ENCODE measurements at places on chromosomes 6 and 20.

GRCh38 chr6:5665173-5665572, 341.6 kb downstream of the NRN1 start:
- no peak for DNase-seq

DNA sequence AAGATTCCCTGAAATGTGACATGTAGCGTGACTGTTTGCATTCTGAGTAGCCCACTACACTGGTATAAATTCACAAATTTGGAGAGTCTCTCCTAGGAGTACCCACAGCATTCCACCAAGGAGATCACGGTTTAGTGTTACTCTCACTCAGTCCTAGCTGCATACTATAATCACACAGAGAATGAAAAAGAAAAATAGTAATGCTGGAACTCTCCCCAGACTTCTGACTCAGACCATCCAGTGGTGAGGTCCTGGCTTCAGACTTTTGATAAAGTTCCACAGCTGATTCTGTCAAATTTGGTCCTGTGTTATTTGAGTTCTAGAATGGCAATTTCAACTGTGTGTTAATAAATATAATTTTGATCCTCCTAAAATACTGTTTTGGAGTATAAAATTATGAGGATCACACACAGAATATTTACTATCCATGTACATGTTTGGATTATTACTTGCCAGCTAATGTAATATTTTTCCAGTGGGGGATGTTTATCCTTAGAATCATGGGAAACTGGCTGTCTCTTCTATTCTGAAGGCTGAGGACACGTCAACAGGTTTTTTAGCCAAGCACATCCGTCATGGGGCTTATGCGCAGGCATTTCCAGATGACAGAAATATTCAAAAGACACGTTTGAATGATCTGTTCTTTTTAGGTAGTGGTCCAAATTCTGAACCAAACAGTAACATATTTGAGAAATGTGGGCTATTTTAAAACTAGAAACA, 5.1 kb upstream of the KIAA0408 start:
- peak; percentile 49 for DNase-seq

DNA sequence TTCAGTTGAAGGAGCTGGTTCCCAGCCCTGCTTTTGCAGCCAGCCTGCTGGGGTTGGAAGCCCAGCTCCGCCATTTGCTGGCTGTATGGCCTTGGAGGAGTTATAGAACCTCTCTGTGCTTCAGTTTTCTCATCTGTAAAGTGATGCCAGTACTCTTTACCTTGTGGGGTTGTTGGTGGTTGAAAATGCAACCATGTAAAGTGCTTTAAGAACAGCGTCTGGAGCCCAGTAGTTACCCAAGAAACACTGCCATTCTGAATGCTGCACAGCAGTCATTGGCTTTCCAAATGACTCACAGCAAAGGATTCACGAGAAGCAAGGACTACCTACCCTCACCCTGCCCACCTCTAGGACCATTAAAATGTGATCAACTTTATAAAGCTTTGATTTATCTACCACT, 154.4 kb downstream of the F13A1 start:
- no peak for DNase-seq

GRCh38 chr6:109242925-109243324, 139.3 kb downstream of the CD164 start:
- no peak for DNase-seq

- no peak for DNase-seq
Measured at GRCh38 chr6:137750297-137750696, 116.8 kb upstream of the TNFAIP3 start.

GRCh38 chr6:152748843-152749242, 1.8 kb upstream of the VIP start:
- DNase-seq, result peak; percentile 35

GRCh38 chr6:119791736-119792135, 442.2 kb upstream of the MAN1A1 start:
- DNase-seq, result no peak

GRCh38 chr6:146990284-146990683, 213.9 kb upstream of the STXBP5 start:
- no peak for DNase-seq

GRCh38 chr6:27374824-27375612, 13.5 kb upstream of the ZNF391 start:
- peak; percentile 87 for DNase-seq

DNA sequence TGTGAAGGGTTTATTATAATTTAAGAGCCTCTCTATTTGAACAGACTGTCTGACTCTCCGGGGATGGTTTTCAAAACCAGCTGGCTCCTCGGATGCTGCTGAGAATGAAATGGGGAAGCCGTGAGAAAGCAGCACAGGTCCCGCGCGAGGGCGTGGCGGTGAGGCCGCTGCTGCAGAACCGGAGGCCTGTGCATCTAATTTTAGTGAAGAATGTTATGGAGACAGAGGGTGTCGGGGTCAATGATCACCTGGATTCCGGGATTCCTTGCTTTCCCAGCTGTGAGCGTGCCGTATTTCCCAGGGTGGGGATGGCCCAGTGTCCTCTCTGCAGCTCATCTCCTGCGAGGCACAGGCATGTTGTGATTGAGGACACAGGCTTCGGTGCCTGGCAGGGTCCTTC, 348.0 kb downstream of the CDH4 start:
- DNase-seq, result no peak

DNA sequence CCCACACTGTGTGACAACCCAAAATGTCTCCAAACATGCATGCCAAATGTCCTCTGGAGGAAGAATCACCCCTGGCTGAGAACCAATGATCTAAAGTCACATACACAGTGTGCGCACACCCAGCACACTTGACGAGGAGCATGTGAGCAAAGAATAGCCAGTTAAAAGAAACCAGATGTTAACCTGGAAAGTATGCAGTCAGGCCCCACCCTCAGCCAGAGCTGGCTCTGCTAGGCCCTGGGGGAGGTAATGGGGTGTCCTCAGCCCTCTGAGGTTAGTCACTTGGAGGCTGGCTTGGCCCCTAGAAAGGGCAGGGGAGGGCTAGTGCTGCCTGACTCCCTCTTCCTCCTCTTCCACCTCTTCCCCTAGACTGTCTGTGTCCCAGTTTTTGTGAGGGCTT, 15.2 kb upstream of the GUCA1A start:
- no peak for DNase-seq

DNA sequence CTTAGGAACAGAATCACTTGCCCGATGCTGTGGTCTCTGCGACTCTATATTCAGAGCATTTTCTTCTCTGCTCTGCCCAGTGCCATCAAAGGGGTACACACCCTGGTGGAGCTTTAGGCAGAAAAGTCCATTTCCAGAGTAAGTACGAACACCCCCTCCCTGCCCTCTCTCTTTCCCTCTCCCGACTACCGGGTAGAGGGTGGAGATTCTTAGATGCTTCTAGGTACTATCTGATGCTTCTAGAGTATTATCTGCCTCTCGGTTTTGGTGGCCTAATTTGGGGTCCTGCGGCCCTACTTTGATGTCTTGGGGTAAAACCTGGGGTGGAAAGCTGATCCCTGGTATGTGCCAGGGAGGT, 245.4 kb upstream of the SOX4 start:
- no peak for DNase-seq

DNA sequence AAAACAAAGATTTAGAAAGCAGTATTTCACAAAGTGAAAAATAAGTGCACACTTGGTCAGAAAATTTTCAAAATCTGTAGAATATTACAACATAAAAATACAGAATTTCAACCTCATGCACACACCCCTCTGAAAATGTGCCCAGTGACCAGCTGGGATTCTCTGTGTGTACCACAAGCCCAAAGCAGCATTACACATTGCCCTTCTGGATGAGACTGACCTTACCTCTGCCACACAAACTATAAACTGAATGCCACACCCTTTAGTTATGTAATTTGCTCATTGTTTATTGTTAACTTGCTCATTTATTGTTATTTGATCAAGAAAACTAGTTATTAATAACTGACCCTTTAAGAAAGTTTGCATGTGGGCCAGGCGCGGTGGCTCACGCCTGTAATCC, 303.0 kb downstream of the FOXC1 start:
- DNase-seq, result no peak

- DNase-seq, result no peak
Measured at GRCh38 chr6:40856271-40856670, 182.8 kb downstream of the UNC5CL start.

DNA sequence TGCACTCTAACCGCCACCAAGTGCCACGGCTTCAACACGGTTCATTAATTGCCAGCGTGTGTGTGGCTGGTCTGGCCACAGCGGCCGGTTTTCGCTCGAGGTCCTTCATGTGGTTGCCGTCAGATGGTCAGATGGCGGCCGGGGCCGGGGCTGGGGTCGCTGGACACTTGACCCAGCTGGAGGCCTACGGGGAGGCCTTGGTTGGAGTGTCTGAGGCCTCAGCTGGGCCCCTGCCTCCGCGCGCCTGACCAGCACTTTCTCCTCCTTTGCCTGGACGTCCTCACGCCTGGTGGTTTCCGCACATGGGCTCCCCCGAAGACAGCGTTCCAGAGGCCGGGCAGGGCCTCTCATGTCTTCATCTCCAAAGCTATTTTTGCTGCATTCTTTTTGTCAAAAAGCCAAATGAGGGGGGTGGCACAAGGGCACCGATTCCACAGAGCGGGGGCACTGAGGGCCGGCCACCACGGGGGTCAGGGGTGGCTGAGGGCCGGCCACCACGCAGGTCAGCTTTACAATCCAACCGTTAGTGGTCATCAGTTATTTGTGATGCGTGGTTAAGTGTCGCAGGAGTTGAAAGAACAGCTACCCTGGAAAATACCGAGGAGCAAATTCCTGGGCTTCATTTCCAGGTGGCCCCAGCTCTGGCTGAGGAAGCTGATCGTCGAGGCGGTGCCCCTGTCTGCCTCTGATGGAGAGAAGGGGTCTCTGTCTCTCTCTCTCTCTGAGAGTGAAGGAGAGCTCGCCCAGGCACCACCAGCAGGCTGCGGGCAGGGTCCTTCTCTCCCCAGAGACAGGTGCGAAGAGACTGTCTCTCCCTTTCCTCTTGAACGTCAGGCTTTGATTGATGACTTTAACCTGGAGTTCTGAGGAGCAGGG, 50.5 kb upstream of the FRMD1 start:
- DNase-seq, result no peak

GRCh38 chr6:14770572-14770971, 475.3 kb upstream of the JARID2 start:
- DNase-seq, result no peak

DNA sequence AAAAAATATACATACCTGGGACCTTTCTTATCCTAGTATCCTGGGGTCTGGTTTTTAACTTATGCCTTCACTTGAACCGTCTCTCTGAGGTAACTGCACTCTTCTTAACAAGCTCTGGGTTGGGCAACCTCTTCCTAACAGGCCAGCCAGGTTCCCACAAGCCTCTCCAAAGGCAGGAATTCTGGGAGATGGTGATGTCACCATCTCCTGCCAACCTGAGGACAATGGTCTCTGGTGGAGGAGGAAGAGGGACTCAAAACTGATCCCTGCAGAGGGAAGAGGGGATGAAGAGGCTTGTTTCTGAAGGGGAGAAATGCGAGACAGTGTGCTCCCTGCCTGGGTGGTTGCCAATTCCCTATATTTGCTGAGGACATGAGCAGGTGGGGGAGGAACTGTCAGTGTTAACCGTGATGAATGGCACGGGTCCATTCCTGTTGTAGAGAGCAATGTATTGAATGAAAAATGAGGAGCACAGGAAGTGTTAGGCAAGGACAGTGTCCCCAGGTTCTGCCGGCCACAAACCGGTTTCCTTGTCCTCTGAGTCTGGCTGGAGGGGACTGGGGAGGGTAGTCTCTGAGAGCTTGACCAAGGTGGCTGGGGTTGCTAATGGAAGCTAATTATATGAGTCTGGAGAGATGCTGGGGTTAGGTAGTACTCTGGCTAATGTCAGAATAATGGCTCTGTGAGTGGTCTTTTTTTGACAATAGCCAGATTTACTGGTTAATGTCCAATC, 95.5 kb downstream of the KCNB1 start:
- DNase-seq, result no peak

DNA sequence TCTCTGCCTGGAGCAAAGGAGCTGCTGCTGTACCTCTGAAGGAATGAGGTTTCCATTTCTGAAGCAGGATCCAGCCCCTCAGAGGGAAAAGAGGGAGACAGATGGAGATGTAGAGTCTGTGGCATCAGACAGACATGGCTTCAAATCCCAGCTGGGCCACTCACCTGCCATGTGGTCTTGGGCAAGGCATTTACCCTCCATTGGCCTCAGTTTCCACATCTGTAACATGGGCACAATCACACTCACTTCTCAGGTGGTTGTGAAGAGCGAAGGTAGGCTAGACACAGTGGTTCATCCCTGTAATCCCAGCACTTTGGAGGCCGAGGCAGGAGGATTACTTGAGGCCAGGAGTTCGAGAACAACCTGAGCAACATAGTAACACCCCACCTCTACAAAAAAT, 32.4 kb upstream of the CCDC167 start:
- DNase-seq, result no peak

DNA sequence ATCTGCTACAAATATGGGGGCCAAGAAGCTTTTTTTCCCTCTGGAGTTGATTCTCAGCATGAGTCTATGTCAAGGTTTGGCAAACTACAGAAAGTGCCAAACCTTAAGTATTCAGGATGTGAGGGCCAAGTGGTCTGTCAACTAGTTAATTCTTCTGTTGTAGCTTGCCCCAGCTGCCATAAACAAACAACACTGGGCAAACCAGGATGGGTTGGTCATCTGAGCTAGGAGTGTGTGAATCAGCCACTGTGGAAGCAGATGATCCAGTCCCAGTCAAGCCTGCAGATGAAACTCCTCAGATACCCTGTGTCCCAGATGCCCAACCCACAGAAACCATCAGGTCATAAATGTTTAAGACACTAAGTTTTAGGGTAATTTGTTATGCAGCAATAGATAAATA, 103.0 kb upstream of the MOCS1 start:
- DNase-seq, result no peak

DNA sequence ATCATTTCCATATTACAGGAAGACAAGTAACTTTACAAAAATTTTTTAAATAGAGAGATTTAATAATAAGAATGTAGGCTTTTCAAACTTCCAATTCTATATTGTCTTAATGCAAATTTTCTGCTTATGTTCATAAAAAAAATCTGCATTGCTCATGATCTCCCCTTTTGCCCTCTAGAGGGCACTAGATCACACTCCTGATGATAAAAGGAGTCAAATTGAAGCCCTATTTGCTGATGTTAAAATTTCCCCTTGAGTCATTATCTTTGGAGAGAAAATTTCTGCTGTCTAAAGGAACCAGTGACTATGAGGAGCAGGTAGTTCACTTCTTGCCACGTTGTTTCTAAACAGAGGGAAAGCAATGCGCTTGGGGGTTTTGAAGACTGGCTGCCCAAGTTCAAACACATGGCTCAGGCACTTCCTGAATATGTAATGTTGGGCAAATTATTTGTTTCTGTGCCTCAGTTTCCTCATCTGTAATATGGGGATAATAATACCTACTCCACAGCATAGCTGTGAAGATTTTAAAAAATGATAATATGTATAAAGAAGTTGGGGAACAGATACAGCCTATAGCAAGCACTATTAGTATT, 874.2 kb downstream of the TFAP2A start:
- DNase-seq, result peak; percentile 81

DNA sequence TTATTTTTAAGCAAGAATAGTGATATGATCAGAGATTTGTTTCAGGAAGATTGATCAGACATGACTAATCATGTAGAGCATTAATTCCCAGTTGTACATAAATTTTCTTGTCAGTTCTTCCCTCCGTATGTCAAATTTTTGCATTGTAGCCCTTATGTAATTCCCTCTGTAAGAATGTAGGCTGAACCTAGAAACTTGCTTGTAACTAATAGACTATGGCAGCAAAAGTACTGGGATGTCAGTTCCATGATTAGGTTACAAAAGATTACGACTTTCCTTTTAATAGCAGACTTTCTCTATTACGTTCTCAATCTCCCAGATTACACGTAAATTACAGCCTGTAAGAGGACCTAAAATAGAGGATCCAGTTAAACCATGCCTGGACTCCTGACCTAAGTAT, 79.4 kb upstream of the EPHA7 start:
- no peak for DNase-seq

- DNase-seq, result peak; percentile 30
Measured at GRCh38 chr20:32052090-32052777, at the start of gene HCK. HCK (plus strand) TSS chr20:32052242.

Data from eye (tissue), 1 donor.